ENCODE measurements at places on chromosomes 1 and 21. TPM values are rescaled to one million over a fixed set of nuclear protein-coding genes. Genes with fewer than 3 reads are reported as not detected.

The UBASH3A gene
- not detected for total RNA-seq

The OR2T29 gene
- total RNA-seq: not detected

The EFNA1 gene
- 48.2 TPM for total RNA-seq

The PTPRF gene
- total RNA-seq: 186 TPM

The EPHA8 gene
- not detected for total RNA-seq

DNA sequence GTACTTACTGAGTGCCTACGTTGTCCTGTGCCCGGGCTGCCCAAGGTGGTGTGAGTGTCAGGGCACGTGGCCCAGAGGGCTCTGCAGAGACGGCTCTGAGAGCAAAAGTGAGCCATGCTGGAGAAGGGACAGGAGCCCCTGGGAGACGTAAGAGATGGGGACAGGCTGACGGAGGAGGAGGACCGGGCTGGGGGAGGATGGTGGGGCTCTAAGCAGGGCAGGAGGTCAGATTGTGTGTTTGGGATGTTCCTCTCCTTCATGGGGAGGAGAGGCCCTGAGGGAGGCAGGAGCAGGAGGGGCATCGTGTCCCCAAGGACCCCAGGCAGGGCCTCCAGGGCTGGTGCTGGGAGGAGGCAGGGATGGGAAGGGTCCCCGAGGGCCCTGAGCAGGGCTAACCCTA, 158.9 kb downstream of the PCBP3 start:
- DNase-seq: no peak

- no peak for DNase-seq
Observed at GRCh38 chr1:3892748-3893147, 7.3 kb downstream of the C1orf174 start.

GRCh38 chr1:25204797-25205480, 27.4 kb downstream of the SYF2 start:
- no peak for DNase-seq

DNA sequence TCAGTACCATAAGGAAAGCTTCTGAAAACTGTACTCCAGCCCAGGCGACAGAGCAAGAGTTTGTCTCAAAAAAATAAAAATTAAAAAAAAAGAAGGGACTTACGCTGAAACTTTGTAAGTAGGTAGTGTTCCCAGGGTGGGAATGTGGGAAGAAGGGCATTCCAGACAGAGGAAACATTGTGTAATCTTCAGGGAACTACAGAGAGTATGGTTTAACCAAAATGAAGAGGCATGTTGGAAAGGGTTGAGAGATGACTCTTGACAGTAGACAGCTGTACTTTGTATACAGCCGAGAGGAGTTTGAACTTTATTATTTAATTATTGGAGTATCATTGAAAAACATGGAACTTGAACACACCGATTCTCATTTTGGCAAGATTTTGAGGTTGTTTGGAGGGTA, 43.0 kb downstream of the PPP2R5A start:
- DNase-seq: no peak

GRCh38 chr1:58784758-58785441, 1.1 kb upstream of the JUN start:
- peak; percentile 87 for DNase-seq

DNA sequence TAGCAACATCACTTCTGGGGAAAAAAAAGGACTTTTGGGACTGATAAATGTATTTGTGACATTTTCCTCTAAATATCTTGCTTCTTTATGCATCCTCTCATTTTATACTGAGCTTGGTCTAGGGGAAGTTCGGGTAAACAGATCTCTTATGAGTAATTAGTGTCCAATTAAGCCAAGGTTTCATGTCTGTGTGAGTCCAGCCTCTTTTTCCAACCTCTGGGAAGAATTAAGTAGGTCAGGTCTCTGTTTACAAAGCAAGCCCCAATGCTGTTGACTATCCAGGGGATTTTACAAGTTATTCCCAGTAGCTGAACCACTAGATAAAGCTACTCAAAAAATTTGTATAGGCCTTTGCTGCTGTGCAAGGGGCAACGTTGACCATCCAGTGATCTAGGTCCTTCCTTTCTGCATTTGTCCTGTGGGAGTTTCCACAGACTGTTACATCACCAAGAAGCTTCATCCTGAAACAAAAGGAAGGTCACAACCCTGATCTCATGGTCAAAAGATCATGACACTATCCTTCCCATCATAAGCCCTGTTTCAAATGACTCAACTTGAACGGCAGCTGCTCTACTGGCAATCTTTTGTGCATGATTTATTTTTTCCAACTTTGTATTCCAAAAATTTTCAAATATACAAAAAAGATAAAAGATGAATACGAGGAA, 74.3 kb downstream of the ETS2 start:
- DNase-seq: no peak

DNA sequence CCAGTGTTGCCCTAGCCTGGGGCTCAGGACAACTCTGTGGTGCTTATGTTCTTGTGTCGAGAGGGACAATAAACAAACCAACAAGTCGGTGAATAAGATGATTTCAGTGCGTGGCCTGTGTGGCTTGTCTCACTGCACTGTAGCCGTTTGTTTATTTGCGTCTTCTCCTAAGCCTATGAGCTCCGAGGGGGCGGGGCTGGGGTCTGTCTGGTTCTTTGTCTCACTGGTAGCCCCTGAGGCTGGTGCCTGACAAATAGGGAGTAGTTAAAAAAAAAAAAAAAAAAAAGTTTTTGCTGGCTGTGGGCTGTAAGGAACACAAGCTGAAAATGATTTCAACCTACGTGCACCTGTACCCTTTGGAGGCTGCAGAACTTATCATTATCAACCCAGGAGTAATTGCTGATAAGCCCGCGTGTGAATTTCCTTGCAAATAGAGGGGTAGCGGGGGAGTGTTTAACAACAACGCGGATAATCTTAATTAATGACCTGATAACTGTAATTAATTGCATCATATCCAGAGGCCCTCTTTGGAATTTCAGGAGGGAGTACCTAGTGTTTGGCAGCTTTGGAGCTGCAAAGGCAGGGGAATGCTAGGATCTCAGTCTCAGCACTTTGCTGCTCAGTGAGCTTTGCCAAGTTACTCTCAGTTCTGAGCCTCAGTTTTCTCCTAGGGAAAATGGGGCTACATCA, 925 bp upstream of the ARHGEF10L start:
- no peak for DNase-seq
